ENCODE measurements at places on chromosomes 2 and 18.

DNA sequence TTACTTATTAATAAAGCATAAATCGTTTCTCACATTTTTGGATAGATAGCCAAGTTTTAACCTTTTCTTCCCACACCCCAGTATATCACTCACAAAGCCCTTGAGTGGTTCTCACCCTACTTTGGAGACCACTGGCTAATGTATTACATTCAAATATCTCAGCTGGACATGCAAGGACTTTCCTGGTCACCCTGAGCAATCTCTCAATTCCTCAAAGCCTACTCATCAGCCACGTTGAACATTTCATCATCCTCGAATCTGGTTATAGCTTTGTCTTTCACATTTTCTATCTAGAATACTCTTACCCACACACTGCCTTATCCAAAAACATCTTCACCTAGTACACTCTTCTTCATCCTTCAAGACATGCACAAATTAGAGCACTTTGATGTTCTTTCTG is 71.1 kb upstream of the MAPRE2 start:
- DNase-seq, result no peak

DNA sequence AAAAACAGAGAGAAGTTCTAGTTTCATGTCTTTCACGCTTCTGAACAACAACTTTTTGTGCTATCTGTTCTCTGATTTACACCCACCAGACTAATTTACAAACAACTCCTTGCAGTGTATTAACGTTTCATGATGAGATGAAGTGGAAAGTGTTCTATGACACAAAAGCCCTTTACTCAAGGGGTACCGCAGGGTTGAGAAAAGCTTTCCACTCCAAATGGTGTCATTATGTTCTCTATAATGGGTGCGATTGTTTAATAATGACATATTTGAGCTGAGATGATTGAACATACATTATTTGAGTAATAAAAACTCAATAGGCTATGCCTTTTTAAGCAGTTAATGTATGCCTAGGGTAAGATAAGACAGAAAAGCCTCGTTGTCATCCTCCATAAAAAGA is 76.3 kb downstream of the ACTR3 start:
- no peak for DNase-seq

DNA sequence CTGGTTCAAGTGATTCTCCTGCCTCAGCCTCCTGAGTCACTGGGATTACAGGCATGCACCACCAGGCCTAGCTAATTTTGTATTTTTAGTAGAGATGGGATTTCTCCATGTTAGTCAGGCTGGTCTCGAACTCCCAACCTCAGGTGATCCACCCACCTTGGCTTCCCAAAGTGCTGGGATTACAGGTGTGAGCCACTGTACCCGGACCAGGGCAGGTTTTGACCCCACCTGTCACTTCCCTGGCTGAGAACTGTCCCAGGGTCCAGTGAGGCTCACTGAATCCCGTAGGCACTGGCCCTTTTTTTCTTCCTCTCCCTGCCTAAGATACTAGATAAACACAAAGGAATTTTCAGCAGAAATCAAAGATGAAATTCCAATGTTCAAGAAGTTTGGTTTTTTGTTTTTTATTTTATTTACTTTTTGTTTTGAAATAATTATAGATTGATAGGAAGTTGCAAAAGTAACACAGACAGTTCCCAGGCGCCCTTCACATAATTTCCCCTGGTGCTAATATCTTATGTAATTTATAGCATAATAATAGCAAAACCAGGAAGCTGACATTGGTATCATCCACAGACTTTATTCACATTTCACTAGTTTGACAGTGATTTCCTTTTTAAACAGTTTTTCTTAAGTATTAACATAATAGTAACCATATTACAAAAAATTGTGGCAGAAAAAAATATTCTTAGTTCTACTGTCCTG is 52.4 kb upstream of the B3GNT7 start:
- DNase-seq, result no peak

GRCh38 chr2:223669453-223670225 is 67.5 kb upstream of the SCG2 start:
- no peak for DNase-seq

GRCh38 chr2:9091811-9092210 is 88.3 kb upstream of the MBOAT2 start:
- DNase-seq, result no peak

DNA sequence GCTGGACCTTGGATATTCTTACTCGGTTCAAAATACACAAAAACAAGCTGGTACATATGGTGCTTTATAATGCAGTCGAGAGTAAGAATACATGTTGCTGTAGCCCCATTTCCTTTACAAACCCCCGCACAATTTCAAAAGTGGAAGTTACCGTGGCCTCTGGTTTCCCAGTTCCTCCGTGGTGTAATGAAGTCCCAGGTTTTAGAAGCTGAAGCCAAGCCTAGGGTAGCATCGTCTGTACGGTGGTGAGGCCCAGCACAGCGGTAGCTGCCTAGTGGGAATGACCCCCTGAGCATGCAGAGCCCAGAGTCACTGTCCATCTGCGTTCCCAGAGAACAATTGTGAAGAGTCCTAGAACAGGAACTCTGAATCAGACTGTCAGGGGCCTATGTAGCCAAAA is 171.8 kb downstream of the ASXL3 start:
- no peak for DNase-seq

All from astrocyte of the cerebellum (primary cell).